Activated CD8-positive, alpha-beta memory T cell treated with anti-CD3 and anti-CD28 coated beads for 1 hour (primary cell): ENCODE measurements at places on chromosomes 6 and 20.
A peak's percentile ranks its signal among the peaks of the same experiment; 100 is the strongest.

- no peak for DNase-seq
Measured at GRCh38 chr20:259981-260380, 2.5 kb downstream of the DEFB132 start.

- no peak for DNase-seq
Measured at GRCh38 chr6:109194880-109195279, 99.6 kb downstream of the CEP57L1 start.

GRCh38 chr6:19864285-19864684 is 27.1 kb downstream of the ID4 start:
- no peak for DNase-seq

- no peak for DNase-seq
Measured at GRCh38 chr6:109087661-109088264, 6.9 kb downstream of the SESN1 start.

DNA sequence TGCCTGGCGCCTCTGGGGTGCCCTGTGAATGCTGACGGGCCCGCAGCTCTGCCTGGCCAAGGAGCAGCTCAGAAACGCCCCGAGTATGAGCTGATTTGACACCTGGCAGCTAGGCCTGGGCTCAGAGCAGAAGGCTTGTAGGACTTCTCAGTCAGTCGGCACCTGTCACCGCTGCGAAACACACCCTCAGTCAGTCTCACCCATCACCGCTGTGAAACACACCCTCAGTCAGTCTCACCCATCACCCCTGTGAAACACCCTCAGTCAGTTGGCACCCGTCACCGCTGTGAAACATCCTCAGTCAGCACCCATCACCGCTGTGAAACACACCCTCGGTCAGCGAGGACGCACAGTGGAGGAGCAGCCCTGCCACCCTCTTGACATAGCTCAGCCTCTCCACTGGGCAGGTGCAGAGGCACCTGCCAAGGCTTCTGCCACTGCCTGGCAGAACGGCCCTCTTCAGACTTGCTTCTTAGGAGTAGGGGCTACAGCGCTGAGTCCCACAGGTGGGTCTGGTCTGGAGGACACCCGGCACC is 109.0 kb downstream of the PSMB1 start:
- DNase-seq = peak; percentile 17

DNA sequence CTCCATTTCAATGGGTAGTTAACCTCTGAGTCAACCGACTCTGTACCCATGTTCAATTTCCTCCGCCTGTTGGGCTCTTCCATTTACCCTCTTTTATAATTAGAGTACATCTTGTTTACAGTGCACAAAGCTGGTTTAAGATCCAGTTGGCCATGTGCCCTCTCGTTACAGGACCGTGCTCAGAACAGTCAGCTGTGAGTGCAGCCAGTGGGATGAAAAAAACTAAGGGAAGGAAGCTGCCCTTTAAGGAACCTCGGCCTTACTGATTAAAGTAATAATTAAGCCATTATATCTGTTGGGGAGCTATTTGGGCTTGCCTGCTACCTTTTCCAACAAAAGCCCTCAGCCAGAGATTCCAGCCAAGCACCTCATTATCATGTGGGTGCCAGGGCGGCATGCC is 68.8 kb downstream of the TMEM170B start:
- DNase-seq = no peak

DNA sequence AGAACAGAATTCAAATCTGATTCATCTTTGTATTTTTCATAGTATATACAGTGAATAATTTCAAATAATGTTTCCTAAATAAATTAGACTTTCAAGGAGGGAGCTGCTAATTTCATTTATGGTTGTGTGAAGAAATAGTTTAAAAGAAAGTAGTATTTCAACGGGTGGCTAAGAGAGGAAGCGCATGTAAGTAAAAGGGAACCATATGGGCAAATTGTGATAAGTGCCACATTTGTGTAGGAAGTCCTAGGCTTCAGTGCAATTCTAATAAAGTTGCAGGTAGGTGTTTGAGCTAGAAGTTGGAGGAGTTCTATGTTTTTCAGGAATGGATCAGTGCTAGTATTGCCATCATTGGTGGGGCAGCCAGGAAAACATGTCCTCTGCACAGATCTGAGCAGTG is 178.8 kb upstream of the PRDM1 start:
- no peak for DNase-seq

DNA sequence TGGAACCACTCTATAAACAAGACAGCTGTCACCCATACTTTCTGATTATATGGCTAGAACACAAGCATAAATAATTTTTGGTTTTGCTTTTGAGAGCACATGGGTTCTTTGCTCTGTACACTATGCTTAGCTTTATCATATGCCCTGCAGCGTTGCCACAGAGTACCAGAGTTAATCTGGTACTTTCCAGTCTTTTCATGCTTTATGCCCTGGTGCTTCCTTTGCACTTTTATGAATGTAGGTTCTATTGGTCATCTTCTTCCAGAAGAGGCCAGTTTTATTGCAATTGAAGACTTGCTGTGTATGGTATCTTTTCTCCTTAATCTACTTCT is 20.8 kb downstream of the SHLD1 start:
- DNase-seq = no peak

DNA sequence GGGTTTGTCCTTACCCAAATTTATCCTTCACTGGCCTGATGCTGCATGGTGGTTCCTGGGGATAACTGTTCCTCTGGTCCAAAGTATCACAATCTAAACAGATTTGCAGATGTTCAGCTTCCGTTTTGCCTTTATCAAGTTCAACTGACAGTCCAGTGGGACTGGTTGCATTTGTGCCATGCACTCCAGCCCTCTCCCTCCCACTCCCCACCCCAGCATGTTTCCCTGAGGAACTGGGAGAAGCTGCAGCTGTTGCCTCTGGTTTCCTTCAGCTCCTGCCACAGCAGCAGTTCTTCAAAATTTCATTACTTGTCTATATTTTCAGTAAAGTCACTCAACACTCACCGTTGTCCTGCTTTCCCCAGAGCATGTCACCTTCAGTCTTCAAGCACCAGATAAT is 39.5 kb upstream of the KIF16B start:
- DNase-seq = no peak

DNA sequence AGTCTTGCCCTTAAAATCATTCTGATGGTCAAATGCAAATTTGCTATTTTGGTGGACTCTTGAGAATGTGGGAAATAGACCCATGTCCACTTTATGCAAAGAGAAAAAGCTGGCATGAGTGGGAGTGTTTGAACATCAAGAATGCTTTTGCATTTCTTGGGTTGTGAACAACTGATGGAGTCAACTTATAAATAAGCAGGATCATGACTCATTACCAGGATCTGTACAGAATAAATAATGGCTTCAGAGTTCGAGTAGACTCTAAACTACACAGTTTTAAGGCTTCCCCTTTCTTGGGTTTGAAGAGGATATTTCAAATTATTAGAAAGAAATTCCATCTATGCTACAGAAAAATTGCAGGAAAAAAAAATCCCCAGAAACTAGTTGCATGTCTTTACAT is 195.5 kb downstream of the EYA4 start:
- DNase-seq = no peak

DNA sequence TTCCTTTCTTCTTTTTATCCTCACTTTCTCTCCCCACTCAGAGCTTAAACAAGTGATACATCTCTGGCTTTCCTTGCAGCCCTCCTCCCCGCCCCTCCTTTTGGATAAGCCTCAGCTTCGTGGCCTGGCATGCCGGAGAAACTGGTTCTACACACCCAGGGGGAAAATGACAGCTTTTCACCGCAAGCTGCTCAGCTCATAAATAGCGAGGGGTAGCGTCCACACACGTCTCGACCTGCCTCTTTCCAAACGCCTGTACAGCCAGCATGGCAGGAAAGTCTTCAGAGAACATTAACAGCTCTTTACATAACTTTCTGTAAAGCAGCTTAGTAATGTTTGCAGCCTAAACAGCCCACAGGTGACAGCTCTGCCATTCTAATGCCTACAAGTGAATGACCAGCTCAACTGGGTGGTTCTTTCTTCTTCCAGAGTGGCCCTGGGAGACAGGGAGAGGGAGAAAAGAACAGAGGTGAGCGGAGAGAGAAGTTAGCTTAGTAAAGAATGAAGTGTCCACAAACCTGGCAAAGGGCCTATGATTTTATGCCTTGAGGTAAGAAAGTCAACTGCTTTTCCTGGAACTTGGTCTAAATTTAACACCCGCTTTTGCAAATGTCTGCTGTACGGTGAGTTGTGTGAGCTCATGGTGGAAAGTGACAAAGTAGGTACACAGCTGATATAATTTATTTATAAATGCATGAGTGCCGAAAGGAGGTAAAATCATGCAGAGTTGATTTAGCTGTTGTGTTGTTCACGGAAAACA is 251.5 kb downstream of the TFAP2A start:
- no peak for DNase-seq

GRCh38 chr20:49961413-49961812 is 21.4 kb upstream of the SNAI1 start:
- DNase-seq = no peak

- no peak for DNase-seq
Measured at GRCh38 chr6:127938701-127939100, 37.8 kb upstream of the THEMIS start.

- no peak for DNase-seq
Measured at GRCh38 chr6:81436990-81437389, 315.5 kb downstream of the TENT5A start.

- no peak for DNase-seq
Measured at GRCh38 chr6:3389390-3390167, 67.3 kb downstream of the SLC22A23 start.

DNA sequence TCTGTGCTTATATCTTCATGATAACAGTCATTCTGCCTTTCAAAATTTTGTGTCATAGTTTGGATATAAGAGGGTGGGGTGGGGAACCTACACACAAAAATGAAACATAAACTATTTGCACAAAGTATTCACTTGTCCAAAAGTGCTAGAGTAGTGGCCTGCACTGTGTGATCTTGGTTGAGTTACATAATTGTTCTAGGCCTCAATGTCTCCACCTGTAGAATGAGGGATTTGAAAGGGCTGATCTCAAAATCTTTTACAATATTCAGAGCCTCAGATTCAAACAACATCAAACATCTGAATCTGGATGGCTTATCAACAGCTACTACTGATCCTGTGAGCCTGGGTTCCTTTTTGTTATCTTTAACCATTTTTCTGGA is 64.3 kb upstream of the TMEM30A start:
- no peak for DNase-seq

GRCh38 chr6:3301506-3301905 is 42.8 kb downstream of the PSMG4 start:
- no peak for DNase-seq
